Activated CD8-positive, alpha-beta memory T cell treated with anti-CD3 and anti-CD28 coated beads, Interleukin-2, amount 10 ng/mL, durations not matched to agents 7 days and 5 days (primary cell): ENCODE measurements at places on chromosomes 6 and 20. TPM values are rescaled to one million over a fixed set of nuclear protein-coding genes. Genes with fewer than 3 reads are reported as not detected.
A peak's percentile ranks its signal among the peaks of the same experiment; 100 is the strongest.

DNA sequence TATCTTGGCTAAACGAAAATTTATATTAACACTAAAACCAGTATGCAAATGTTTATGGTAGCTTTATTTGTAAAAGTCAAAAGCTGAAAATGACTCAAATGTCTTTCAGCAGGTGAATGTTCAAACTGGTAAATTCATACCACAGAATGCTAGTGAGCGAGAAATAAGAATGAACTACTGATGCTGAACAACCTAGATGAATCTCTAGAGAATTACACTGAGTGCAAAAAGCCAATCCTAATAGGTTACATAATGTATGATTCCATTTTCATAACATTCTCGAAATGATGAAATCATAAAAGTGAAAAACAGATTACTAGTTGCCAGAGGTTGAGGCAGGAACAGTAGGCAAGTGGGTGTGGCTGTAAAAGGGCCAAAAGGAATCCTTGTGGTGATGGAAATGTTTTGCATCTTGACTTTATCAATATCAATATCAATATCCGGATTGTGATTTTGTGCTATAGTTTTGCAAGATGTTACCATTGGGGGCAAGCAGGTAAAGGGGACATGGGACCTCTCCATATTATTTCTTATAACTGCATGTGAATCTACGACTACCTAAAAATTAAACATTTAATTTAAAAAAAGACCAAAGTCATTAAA lies 26.1 kb downstream of the ZNF311 start:
- H3K36me3 ChIP-seq = peaks cover 3% of the 10 kb centered on the region
- peaks cover 50% of the 10 kb centered on the region for H3K27me3 ChIP-seq
- DNase-seq = no peak

DNA sequence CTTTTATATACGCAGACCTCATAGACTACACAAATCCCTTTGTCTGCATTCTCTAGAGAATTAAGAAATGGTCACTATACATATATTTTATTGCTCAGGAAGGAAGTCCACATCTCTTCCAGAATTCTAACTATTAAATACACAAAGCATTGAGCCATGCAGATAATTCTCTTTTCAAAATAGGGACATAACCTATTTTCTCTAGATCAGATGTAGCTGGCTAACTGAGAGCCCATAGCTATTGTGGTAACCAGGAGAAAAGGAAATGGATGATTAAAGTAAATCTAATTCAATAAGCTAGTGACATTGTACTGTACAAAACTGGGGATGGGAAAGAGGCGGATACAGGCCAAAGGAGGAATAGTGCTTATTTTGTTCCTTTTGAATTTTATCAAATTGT lies 137.2 kb downstream of the BACH2 start:
- no peaks in the 10 kb centered on the region for H3K27me3 ChIP-seq
- H3K4me1 ChIP-seq = peaks cover 14% of the 10 kb centered on the region
- DNase-seq = no peak
- peaks cover 5% of the 10 kb centered on the region for H3K36me3 ChIP-seq
- H3K4me3 ChIP-seq = no peak overlapping the region

DNA sequence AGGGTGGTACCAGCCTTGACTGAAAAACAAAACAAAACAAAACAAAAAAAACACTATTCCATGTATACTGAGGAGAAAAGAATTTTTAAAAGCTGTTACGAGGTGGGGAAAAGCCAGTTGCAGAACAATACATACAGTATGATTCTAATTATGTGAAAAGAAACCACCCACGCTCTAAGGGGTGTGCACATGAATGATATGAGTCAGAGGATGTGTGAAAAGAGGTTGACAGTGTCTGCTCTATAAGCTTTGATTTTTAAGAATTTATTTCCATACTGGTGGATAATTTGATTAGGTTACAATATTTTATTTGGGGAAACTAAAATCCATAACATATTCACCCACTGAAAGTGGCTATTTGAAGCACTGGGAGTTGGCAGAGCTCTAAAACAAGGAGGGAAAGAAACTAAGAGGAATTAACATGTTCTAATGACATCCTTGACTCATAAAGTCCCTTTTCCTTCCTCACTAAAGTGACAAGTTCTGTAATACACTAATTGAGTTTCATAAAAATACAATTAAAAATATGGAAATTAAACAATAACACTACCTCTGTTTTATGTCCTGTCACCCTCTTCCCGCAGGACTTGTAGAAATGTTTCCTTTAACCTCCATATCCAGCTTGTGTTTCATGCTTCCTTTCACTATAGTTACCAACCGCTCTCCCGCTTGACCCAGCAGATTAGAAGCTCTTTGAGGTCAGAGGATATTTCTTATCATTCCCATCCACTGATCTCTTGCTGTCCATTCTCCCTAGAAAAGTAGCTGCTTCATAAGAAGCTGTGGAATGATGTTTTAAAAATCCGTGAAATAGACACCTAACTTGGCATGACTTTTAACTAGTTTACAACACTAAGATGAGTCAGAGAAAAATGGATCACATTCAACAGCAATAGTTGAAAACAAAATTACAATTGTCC lies 118.6 kb upstream of the CCDC28A start:
- no peak overlapping the region for H3K4me3 ChIP-seq
- H3K36me3 ChIP-seq = no peaks in the 10 kb centered on the region
- H3K27me3 ChIP-seq = peaks cover 45% of the 10 kb centered on the region
- DNase-seq = peak; percentile 52
- H3K4me1 ChIP-seq = peaks cover 17% of the 10 kb centered on the region

The MCHR2 gene
- not detected for total RNA-seq

The MUC21 gene
- not detected for total RNA-seq

DNA sequence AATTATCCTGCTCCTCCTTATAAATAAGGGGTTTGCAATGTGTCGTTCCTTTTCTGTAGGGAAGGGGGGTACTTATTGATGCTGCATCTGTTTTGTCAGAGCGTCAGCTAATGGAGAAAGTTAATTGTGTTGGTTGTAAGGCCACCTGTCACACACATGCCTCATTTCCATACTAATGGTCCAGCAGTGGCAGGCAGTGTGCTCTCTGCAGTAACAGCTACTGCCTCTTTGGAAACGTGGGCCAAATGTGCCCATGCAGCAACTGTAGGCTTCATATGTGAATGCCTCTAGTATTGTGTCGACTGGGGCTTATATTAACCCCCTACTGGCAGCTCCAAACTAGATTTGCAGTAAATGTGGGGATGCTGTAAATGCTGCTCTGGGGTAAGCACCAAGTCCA lies 56.3 kb upstream of the OLIG3 start:
- H3K27ac ChIP-seq = no peak overlapping the region
- no peaks in the 10 kb centered on the region for H3K36me3 ChIP-seq
- no peak for DNase-seq
- H3K27me3 ChIP-seq = peaks cover 10% of the 10 kb centered on the region
- no peaks in the 10 kb centered on the region for H3K4me1 ChIP-seq
- H3K4me3 ChIP-seq = no peak overlapping the region

DNA sequence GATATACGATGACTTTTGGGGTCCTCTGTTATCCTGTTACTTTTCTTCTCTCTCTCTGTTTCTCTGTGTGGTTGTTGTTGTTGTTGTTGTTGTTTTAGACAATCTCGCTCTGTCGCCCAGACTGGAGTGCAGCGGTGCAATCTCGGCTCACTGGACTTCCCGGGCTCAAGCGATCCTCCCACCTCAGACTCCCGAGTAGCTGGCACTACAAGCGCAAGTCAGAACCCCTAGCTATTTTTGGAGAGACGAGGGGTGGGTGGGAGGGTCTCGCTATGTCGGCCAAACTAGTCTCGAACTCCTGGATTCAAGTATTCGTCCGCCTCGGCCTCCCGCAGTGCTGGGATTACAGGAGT lies 19.1 kb upstream of the ABT1 start:
- H3K4me3 ChIP-seq = peak overlapping the region; percentile 80
- DNase-seq = no peak
- H3K4me1 ChIP-seq = peaks cover 30% of the 10 kb centered on the region
- peaks cover 4% of the 10 kb centered on the region for H3K36me3 ChIP-seq
- peak overlapping the region; percentile 68 for H3K27ac ChIP-seq

The MAS1 gene
- not detected for total RNA-seq

The SLC32A1 gene
- total RNA-seq = not detected

DNA sequence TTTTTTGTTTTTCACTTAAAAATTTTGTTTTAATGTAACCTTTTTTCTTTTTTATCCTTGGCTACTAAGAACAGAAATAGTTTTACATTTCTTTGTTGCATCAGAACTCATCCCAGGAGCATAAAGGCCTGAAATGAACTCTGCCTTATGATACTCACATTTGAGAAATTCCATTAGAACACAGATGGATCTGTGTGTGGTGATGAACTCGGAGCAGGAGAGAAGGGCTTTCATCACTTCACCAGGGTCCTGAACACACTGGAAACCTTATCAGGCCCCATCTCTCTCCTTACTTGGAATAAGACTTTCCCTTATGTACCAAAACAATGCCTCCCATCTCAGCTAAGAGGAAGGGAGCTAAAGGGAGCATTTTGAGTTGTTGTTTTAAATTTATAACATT lies 139.4 kb downstream of the PHF3 start:
- no peaks in the 10 kb centered on the region for H3K4me1 ChIP-seq
- no peaks in the 10 kb centered on the region for H3K36me3 ChIP-seq
- no peak overlapping the region for H3K27ac ChIP-seq
- H3K4me3 ChIP-seq = no peak overlapping the region
- DNase-seq = no peak

The HS3ST5 gene
- total RNA-seq = not detected

DNA sequence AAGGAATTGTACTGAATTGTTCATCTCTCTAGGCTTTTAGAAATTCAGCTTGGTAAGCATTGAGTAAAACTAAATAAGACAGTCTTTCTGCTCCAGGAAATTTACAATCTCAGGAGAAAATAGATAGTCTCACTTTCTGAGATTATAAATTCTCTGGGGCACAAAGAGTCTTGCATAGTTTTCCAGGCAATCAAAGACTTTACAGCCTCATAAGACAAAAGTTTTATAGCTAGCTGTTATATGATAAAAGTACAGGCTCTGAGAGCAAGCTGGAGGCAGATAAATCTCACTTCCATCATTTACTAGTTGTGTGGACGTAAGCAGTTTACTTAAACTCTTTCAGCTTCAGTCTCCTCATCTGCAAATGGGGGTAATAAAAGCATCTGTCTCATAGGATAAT lies 11.4 kb downstream of the FRK start:
- H3K36me3 ChIP-seq = no peaks in the 10 kb centered on the region
- H3K27me3 ChIP-seq = peaks cover 27% of the 10 kb centered on the region
- H3K27ac ChIP-seq = no peak overlapping the region
- H3K4me1 ChIP-seq = no peaks in the 10 kb centered on the region
- H3K4me3 ChIP-seq = no peak overlapping the region

DNA sequence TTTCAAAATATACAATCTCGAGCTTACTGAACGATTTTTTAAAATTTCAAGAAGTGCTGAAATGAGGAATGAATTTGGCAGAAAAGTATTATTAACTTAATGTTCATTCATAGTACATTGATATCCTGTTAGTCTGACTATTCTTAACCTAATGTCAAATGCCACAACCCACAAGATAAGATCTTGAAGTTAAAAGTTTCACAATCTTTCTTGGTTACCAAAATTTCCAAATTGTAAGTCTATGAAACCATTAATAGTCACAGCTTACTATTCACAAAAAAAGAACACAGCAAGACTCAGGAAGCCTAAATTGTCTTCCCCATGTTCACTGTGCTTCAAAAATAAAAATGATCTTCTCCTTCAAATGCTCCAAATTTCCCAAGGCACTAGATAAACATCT lies 71.3 kb downstream of the HACE1 start:
- peak overlapping the region; percentile 76 for H3K27ac ChIP-seq
- H3K4me3 ChIP-seq = peak overlapping the region; percentile 12
- no peaks in the 10 kb centered on the region for H3K27me3 ChIP-seq
- DNase-seq = no peak

DNA sequence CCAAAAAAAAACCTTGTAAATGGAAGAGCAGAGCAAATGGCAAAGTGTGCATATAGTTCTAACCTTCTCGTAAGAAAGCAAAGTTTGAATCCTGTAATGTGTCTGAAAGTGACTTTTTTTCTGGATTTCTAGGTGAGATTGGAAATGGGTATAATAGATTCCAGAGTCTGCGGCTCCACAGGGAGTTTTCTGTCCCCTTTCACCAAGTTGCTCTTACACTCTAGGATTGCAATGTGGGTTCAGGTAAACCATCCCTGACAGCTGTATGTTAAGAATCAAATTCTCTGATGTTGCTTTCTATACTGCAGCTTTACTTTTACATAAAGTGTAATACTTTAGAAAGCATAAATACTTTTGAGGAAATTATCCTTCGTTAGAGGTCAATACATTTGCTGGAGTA lies 260.1 kb downstream of the PRL start:
- DNase-seq = no peak
- no peaks in the 10 kb centered on the region for H3K27me3 ChIP-seq

DNA sequence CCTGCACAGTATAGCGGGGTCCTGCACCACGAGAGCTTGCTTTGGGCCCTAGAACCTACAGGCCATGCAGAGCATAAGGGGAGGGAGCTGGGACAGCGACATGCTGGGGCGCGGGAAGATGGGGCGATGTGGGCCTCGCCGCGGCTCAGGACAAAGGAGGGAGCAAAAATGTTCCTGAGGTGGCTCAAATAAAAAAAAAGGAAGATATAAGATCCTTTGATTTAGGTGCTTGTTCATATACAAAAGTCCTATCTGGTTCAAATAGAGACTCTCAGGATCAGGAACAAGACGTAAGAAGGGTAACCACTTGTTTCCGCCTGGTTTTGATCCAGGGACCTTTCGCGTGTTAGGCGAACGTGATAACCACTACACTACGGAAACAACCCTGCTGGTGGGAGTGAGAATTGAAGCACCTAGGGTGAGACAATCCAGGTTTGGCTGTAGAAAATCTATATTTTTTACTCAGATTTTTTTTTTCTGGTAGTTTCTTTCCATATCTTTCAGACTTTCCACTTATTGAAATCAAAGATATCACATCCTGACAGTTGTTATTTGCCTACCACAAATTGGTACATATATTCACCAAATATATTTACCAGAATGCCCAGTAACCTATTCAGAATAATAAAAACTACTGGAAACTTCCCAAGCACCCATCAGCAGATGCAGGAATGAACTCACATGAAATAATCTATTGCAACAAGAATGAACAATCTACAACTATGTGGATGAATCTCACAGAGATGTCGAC lies 177.9 kb upstream of the ZNF184 start:
- peaks cover 32% of the 10 kb centered on the region for H3K27me3 ChIP-seq
- no peak overlapping the region for H3K4me3 ChIP-seq
- H3K27ac ChIP-seq = no peak overlapping the region
- no peaks in the 10 kb centered on the region for H3K36me3 ChIP-seq

The TRIM40 gene
- not detected for total RNA-seq

- peak overlapping the region; percentile 45 for H3K4me3 ChIP-seq
- H3K27me3 ChIP-seq = peaks cover 24% of the 10 kb centered on the region
- H3K4me1 ChIP-seq = peaks cover 56% of the 10 kb centered on the region
- H3K36me3 ChIP-seq = peaks cover 12% of the 10 kb centered on the region
Observed at GRCh38 chr6:3026791-3027626, 27.3 kb downstream of the NQO2 start.

DNA sequence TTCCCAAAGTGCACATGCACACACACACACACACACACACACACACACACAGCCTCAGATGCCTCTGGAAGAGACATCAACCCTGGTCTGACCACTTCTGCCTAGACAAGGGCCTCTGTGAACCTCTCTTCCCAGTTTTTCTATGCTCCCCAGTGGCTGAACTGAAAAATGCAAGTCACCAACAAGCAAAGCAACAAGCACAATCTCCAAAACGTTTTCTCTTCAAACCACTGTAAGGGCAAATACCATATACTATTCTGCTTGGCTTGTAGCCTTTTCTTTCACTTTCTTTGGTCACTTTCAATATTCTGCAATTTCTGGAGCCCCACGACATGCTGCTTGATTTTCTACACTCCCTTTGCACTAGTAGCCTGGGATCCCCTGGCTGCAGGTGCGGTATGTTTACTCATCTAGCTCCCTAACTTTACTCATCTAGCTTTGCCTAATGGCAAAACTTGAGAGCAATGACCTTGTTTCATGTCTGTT lies 121.4 kb upstream of the DST start:
- no peak overlapping the region for H3K4me3 ChIP-seq
- no peak for DNase-seq
- no peaks in the 10 kb centered on the region for H3K4me1 ChIP-seq
- no peaks in the 10 kb centered on the region for H3K27me3 ChIP-seq
- no peaks in the 10 kb centered on the region for H3K36me3 ChIP-seq
